ENCODE measurements at places on chromosomes 12 and 14.

DNA sequence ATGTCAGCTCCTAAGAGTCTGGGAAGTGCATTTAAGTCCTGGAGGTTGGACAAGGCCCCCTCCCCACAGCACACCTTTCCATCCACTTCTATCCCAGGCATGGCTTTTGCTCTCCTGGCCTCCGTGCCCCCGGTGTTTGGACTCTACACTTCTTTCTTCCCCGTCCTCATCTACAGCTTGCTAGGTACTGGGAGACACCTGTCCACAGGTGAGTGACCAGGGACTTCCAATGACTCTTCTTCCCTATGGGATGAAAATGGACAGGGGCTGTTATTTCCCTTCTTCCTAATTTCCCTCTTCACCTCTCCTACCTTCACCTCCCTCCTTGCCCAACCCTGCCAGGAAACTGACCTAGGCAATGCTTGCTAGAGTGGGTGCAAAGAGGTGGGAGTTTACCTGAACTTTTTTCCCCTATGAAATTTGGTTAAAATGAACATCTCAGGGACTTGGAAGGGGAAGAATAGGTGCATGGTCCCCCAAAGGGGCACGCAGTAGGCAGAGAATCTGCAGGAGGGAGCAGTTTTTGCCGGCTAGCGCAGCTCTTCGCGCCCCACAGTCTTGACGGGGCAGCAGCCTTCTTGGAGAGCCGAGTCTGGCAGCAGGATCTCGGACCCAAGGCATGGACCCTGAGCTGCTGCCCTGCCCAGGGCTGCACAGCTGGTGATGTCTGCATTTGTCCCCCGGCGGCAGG, 9.2 kb downstream of the ARHGEF25 start:
- DNase-seq, result no peak

- no peak for DNase-seq
Measured at GRCh38 chr14:74962493-74962892, 7.1 kb upstream of the PGF start.

DNA sequence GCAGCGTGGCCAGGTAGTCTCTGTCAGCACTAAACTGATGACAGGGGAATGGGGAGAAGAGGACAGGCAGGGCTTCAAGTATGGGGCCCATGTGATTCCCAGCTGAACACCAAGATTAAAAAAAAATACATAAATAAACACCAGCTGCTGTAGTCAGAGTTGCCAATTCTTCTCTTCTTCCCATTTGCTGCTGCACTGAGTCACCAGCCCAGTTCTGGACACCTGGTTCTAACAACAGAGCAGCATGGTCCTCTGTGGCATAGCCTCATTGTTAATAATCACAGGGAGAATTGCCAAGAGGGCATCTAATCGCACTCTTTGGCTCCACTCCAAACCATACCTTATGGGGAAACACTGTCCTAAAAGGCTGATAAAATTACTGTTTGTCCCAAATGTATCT, 15.1 kb downstream of the PPM1H start:
- no peak for DNase-seq

GRCh38 chr12:42474391-42474790, 115.2 kb downstream of the PRICKLE1 start:
- no peak for DNase-seq

DNA sequence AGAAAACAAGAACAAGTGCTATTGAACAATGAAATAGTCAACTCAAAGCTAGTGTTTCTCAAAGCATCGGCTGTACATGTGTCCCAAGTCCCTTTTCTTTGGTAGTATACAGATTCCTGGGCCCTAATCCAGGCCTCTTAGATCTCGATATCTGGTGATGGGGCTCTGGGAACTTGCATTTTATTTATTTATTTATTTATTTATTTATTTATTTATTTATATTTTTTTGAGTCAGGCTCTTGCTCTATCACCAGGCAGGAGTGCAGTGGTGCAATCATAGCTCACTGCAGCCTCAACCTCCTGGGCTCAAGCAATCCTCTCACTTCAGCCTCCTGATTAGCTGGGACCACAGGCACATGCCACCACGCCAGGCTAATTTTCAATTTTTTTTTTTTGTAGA, 17.1 kb downstream of the SYNDIG1L start:
- no peak for DNase-seq

DNA sequence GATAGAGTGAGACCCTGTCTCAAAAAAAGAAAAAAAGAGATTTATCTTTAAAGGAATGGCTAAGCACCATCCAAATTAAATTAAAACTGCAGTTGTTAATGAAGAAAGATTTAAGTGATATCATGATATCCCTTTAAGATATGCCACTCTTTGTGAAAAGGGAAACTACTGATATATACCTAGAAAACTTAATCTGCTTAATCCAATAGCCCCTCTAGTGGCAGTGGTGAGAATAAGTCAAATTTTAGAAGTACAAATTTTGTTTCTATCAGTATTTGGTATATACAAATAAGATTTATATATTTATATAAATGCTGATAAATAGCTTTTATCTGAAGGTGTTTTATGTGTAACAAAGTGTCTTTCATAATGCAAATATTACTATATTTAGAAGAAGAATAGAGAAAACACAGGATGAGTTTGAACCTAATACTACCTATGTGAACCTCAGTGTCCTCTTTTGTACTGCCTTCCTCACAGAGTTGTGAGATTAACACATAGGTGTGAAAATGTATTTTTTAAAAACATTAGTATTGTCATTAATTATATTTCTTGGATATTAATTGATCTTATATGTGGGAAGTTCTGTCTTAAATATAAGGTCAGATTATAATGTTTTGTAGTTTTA, 51.4 kb upstream of the GARIN2 start:
- no peak for DNase-seq

- no peak for DNase-seq
Measured at GRCh38 chr12:88934163-88934747, 354.0 kb upstream of the KITLG start.

GRCh38 chr14:52936437-52936836, 14.4 kb downstream of the FERMT2 start:
- no peak for DNase-seq

GRCh38 chr12:129788506-129789084, 115.2 kb downstream of the TMEM132D start:
- DNase-seq, result no peak

DNA sequence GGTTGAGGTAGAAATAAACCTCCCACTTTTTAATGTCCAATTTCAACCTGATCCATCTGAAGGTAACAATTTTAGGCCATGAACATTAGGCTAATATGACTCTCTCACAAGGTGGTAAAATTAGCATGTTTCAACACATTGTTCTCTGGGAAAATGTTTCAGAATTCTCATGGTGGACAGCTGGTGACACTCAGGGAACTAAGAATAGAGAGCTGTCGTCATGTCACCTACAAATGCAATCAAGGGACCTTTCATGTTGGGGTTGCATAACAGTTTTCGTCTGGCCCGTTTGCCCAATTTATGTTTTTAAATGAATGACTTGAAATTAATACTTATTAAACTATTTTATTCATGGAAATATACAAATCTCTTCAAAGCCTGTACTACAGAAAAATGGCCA, 180.7 kb upstream of the PRICKLE1 start:
- DNase-seq, result no peak

- no peak for DNase-seq
Measured at GRCh38 chr12:18580291-18580690, 157.5 kb downstream of the PLCZ1 start.

DNA sequence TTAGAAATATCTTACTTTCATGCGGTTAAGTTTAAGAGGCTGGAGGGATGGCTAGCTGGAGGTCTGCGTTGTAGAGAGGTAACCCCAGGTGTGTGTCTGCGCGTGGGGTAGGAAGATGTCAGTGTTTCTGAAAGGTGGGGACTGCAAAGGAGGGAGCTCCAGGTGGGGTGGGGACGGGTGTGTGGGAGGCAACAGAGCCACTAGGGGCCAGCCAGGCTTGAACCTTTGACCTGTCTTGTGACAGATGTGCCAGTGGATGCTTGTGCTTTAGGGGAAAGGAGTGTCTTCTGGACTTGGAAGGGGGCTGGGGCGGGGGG, 841 bp downstream of the GLI1 start:
- no peak for DNase-seq

DNA sequence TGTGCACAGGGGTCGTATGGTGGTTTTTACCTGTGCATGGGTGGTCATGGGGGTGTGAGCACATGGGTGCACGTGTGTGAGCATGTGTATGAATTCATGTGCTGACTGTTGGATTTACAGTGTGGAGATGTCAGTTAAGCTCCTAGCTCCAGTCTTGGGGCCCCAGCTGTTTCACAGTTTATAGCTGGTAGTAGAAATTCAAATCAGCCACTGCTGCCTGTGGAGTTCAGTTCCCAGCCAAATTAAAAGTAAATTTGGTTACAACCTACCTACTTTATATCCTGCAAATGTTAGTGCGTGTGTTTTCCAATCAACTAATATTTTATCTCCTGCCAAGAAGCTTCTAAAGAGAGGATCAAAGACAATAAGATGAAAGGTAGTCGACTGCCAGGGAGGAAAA, 56.0 kb upstream of the HSPB8 start:
- DNase-seq, result no peak

- DNase-seq, result no peak
Measured at GRCh38 chr14:50257732-50258131, 26.4 kb upstream of the SOS2 start.

- DNase-seq, result no peak
Measured at GRCh38 chr14:92425101-92425500, 88.5 kb upstream of the RIN3 start.

GRCh38 chr12:42564556-42564955, 25.0 kb downstream of the PRICKLE1 start:
- DNase-seq, result no peak

GRCh38 chr14:71688576-71688975, 243.7 kb upstream of the RGS6 start:
- no peak for DNase-seq

DNA sequence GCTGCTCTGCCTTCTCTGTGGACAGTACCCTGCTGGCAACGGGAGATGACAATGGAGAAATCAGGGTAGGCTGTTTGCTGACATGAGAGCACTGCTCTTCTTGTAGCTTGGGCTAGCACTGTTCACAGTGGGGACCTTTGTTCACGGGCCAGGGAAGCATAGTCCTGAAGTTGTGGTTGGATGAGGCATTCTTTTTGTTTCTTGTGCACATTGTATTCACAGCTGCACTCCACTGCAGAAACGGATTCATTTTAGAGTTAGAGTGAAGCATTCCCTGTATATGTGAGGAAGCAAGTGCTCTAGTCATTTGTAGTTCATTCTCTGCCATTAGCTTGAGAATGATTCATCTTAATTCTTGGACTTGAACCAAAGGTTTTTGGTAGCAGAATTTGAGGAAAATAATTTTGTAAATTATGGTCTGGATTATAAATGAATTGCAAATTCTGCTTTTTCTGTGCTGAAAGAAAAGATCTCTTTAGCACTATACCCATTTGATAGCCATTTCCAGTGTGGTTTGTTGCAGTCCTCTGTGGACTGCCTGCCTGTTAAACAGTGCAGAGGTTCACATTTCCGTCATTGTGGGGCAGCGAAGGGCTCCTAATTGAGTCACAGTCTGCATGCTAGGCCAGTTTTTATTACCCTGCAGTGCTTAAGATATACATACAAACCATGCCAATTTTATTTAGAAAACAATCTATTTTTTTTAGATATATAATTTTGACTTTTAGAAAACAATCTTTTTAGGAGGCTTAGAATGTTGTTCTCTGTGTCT, 80.6 kb downstream of the APAF1 start:
- DNase-seq, result no peak

DNA sequence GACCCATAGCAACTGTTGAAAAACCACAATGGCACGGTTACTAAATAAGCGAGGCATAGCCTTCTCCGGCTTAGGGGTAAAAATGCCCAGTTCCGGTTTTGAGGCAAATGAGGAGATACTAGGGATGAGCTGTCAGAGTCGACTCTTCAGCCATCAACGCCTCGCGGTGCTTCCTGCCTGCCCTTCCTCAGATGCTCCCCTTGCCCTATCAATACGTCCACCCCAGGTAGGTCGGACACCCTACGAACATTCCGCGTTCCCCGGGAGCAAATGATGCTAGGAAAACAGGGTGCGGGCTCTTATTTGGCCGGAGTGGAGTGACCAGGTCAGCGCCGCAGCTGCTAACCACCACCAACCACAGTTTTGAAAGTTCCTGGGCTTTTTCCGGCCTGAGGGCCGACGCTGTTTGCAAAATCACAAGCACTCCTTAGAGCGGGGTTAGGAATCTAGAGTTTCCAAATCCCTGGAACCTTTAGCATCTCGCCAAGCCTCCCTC, 1.2 kb downstream of the SRSF9 start:
- no peak for DNase-seq

DNA sequence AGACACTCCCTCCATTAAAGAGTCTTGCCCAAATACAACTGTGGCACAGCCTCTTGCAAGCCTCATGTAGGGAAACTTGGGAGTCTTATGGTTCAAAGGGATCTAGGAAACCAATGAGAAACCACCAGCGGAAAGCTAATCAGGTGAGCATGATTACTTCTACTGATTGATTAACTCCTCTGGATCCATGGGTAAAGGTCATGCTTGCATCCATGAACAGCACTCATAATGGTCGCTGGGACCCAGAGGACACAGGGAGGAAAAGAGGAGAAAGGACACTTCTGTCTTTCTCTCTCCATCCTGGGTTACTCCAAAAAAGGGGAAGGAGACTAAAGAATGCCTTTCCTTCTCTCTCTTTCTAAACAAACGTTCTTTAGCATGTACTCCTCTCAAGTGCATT, 1397.2 kb downstream of the LRFN5 start:
- no peak for DNase-seq

DNA sequence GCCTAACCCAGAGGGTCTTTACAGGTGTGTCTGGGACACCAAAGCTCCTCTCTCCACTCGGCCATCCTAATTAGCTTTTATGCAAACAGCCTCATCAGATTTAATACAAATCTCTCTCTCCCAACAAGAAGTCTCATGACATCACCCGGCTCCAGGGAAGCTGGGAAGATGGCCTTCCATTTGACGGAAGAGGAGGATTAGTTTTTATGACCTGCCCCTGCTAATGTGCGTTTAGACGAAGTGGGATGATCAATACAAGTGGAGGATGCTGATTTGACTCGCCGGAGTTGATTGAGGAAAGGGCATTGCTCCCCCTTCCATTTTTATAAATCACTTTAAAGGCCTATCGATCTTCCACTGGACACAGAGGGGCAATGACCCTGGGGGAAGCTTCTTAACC, 239.2 kb downstream of the BCL11B start:
- no peak for DNase-seq

DNA sequence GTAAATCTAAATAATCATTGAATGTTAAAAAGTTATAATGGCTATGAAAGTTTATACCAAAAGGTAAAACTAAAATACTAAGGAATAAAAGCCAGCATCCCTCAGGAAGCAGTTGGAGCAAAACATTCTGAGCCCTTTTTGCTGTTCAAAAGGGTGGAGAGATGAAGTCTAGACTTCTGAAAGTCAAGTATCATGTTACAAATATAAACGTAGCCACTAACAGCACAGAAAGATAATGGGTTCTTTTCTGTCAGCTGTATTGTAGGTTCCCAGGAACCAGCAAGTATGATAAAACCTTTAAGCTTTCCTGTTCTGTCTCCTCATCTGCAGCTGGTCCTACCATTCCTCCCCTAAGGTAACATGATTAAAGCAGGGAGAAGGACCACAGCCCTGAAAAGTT, 16.4 kb upstream of the PLD4 start:
- no peak for DNase-seq

GRCh38 chr12:103647267-103647666, 60.2 kb downstream of the STAB2 start:
- DNase-seq, result no peak
